ENCODE measurements at places on chromosomes 6 and 20.

GRCh38 chr20:8642247-8642646, 426.6 kb upstream of the PLCB4 start:
- DNase-seq: no peak

GRCh38 chr6:73631849-73632248, 21.9 kb downstream of the SLC17A5 start:
- DNase-seq: no peak

- DNase-seq: no peak
Measured at GRCh38 chr6:22544476-22544875, 24.9 kb upstream of the HDGFL1 start.

GRCh38 chr6:191487-192312, 100.6 kb upstream of the DUSP22 start:
- no peak for DNase-seq

GRCh38 chr6:9126878-9127560, 691.7 kb upstream of the SLC35B3 start:
- DNase-seq: no peak

DNA sequence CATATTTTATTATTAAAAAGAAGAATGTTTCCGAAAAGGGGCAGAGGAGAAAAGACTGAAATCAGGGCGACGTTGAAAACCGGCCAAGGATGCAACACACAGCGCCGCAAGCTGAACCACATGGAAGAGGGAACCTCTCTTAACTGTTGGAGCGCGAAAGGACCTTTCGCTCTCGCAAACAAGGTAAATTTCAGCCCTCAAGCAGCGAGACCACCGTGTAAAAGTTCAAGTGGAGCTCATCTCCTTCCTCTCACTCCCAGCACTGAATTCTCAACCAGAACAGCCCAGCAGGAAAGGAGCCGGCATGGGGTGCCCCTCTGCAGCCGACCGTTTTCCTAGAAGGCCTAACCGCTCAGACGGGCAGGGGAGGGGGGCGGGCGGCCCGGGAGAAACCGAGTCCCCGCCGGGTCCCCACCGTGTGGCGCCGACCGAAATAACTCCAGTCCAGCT, 621 bp downstream of the GPR63 start:
- DNase-seq: no peak

DNA sequence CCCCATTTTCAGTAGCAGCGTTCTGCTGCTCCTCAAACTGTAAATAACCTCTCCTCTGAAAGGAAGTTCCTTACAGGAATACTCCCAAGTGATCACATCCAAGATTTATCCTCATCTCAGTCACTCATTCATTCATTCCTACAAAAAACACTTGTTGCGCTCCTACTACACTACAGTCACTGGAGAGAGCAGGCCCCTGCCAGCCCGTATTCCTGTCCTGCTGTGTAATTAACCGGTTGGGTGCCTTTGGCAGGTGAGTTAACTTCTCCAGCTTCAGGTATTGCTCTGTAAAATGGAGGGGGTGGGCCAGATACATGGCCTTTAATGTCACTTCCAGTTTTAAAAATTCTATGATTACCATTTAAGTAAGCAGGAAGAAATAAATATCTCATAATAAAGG, 15.0 kb upstream of the ZBTB24 start:
- no peak for DNase-seq

- no peak for DNase-seq
Measured at GRCh38 chr20:35975576-35976373, 7.4 kb downstream of the CNBD2 start.

DNA sequence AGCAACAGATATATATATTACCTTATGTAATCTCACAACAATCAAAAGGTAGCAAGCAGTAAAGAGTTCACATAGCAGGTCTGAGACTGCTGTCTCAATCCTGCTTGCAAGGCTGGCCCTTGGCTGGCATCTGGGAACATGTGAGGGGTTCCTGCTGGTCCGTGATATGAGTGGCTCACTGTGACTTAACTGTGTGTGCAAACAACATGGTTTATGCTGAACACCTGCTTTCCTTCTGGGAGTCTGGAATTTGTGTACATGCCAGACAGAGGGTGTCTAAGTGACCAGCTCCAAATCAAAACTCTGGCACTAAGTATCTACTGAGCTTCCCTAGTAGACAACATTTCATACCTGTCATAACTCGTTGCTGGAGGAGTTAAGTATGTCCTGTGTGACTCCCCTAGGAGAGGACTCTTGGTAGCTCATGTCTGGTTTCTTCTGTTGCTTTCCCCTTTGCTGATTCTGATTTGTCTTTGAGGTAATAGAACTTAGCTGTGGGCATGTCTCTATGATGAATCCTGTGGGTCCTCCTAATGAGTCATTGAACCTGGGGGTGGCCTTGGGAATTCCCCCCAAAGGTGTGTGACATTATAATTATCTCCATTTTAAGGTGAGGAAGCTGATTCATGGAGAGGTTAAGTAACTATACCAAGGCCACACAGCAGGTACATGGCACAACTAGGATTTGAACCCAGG, 131.6 kb upstream of the NEDD9 start:
- no peak for DNase-seq

DNA sequence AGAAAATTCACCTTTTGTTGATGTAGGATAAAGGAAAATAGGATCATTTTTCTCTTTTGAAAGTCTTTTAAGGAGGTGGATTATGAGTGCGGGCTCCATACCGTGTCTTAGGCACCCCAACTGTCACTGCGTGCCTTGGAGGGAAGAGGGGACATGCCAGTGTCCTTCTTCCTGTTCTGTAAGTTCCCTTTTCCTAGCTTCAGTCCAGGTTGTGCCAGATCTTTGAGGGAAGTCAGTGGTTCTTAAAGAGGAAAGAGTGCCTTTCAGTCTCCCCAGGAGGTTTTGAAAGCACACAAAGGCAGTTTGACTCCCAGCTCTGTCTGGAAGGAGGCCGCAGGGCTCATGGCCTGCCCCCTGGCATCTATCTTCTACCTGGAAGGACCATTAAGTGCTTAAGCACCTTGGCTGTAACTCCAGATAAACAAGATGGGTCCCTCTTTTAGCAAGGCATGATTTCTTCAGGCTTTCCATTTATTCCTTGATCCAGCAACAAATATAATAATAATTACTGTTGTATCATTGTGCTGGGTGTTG, 13.0 kb downstream of the EFCAB8 start:
- no peak for DNase-seq

DNA sequence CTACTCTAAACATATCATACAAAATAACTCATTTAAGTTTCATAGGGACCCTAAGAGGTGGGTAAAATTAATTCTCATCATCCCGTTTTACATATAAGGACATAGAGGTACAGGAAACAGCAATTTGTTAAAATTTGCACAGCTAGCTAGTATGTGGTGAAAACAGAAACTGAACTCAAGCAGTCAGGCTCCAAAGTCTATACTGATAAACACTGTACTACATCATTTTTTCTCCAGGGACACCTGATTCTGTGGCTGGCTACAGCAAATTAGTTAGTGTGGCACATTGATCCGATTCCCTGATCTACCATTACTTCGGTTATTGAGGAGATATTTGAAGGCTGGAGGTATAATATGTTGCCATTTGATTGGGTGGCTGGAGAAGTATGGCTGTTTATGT, 36.2 kb upstream of the E2F3 start:
- DNase-seq: no peak

GRCh38 chr6:170134031-170134470, 156.8 kb downstream of the DLL1 start:
- DNase-seq: no peak

GRCh38 chr6:28082939-28083338, 2.6 kb downstream of the ZNF165 start:
- DNase-seq: no peak

Data from T follicular helper cell (primary cell).